ENCODE measurements at places on chromosomes 12 and 14. TPM values are rescaled to one million over a fixed set of nuclear protein-coding genes. Genes with fewer than 3 reads are reported as not detected.

LDHB gene
- 482 TPM for total RNA-seq

DHRS4 gene
- total RNA-seq = 58.4 TPM

PRH2 gene
- total RNA-seq = not detected

HOXC4 gene
- total RNA-seq = not detected

TTC6 gene
- total RNA-seq = not detected
